ENCODE measurements at places on chromosomes 2 and 18.

GRCh38 chr2:205324355-205324754, 357.9 kb upstream of the NRP2 start:
- no peak for DNase-seq

DNA sequence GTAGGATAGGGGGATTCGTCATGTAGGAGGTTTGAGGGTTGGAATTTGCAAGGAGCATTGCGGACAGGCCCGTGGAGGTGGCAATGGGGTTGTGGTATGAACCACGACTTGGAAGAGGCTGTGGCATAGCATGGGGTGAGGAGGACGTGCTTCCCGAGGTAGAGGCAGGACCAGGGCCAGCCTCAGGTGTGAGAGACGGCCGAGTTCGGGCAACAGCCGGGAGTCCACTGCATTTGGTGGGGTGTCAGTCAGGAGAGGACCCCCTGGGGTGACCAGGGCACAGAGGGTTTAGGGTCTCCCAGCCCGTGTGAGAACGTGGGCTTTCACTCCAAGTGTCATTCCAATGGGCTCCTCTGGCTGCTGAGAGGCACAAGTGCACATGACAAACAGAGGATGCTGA, 339.0 kb downstream of the EIPR1 start:
- no peak for DNase-seq

- DNase-seq, result peak; percentile 89
Measured at GRCh38 chr2:74374509-74375205, 5.5 kb downstream of the DCTN1 start.

GRCh38 chr2:34102339-34102738, 503.2 kb upstream of the FAM98A start:
- no peak for DNase-seq

- DNase-seq, result no peak
Measured at GRCh38 chr2:104885119-104885782, 31.3 kb downstream of the POU3F3 start.

GRCh38 chr2:20443276-20443920, 3.5 kb upstream of the RHOB start:
- no peak for DNase-seq

GRCh38 chr2:115558725-115559124, 1116.3 kb downstream of the DPP10 start:
- DNase-seq, result no peak
